ENCODE measurements at places on chromosomes 11 and 22.

DNA sequence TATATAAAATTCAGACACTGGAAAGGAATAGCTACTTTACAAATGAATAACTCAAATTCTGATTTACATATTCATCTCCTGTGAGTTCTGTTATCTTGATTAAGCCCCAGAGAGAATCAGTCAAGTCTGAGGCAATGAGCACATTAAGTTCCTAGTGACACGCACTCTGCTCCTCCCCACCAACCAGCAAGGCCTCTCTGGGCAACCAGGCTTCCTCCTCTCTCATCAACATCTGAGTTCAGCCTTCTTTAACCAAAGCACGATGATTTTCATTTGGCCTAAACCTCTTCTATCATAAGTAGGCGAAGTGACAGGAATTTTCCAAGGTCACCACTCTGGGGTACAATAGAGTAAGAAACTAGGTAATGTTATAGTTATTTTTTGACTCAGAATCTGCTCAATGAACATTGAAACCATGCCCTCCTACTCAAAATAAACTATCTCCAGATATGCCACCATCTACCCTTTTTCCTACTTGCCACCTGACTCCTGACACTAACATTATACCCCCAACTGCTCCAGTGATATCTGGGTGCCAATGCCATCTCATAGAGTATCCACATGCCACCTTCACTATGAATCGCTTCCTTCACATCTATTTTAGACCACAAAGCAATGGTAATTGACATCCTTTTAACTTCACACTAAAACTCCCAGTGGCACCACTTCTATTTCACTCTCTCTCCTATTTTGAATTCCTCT lies 114.8 kb downstream of the FAM76B start:
- no peak for DNase-seq

- no peak for DNase-seq
Observed at GRCh38 chr11:61880031-61880430, 11.3 kb downstream of the FADS3 start.

DNA sequence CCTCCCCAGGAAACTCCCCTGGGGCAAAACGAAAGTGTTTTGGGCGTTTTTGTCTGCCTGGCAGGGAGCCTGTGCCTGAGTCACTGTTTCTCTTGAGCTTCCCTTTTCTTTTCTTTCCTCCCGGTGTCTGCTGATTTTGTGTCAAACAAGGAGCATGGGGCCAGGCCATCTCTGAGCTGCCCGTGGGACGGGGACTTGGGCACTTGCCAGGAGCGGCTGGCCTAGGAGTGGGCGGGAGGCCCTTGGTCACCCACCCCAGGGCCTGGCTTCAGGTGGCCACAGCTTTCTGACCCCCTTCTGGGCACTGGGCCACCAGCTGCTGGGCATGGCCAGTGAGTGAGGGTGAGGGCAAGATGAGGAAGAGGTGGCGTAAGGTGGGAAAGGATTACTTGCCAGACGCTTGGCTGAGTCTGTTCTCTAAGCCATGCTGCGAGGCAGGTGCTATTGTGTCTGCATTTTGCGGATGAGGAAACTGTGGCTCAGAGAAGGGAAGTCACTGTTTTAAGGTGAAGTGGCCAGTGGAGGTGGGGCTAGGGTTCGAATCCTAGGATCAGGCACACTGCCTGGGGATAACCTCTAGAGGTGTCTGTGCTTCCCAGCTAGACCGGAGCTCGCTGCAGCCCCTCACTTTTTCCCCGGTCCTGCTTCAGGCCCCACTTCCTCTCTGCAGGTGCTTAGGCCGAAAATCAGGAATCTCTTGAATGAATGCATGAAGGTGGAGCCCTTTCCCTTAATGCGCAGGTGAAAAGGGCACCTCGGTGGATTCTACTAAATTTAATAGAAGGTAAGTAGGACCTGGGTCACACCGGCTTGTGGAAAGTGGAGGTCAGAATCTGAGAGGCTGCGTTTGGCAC lies 7.8 kb upstream of the NFAM1 start:
- DNase-seq = no peak

DNA sequence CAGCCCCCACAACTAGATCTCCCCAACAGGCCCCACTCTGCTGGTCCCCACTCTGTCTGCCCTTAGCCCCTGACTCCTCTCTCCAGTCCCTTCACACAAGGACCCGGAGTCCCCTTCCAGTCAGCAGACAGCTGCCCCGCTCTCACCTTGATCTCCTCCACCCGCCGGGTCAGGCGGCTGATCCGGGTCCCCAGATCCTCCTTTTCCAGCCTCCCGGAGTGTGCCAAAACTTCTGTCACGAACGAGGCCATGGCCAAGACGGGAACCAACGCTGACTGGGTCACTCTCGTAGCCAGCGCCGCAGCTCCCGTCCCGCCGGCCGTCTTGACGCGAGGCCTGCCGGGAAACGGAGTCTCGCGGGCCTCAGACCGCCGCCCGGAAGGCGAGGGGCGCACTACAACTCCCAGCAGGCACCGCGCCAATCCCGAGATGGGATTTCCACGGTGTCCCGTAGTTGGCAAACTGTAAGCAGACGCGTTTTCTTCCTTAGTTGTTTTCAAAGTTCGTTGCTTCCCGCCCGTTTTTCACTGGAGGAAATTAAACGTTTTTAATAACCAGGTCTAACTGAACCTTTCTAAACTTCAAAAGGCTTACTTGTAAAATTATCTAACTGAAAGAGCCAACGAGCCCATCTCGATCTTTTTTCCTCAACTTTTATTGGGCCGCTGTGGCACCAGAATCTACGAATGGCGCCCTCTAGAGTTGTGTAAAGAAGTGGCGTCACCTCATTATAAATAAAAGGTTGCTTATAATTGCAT lies at the start of gene ZW10:
Gene ZW10, minus strand, starts transcription at position 277 of the 758 bp plus-strand sequence. Its CDS starts 26 bp downstream, at position 251.
- peak; percentile 93 for DNase-seq

- DNase-seq = no peak
Observed at GRCh38 chr11:118364956-118365615, 5.7 kb downstream of the UBE4A start.

- no peak for DNase-seq
Observed at GRCh38 chr11:75592715-75593114, 30.7 kb downstream of the SERPINH1 start.

DNA sequence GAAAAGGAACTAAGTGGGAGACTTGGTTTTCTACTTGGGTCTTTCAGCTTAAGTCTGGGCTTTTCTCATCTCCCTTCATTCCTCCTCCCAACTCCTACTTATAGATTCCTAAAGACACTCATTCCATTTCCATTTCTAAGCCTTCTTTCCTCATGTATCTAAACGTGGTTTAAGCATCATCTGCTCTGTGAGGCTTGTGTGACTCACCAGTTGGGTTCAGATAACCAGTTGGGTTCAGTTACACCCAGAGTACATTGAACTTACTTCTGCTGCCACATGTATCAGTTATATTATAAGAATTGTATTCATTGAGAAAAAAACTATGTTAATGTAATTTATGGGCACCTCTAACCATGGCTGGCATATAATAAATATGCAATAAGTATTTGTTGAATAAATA lies 831.2 kb upstream of the CCDC90B start:
- DNase-seq = no peak

DNA sequence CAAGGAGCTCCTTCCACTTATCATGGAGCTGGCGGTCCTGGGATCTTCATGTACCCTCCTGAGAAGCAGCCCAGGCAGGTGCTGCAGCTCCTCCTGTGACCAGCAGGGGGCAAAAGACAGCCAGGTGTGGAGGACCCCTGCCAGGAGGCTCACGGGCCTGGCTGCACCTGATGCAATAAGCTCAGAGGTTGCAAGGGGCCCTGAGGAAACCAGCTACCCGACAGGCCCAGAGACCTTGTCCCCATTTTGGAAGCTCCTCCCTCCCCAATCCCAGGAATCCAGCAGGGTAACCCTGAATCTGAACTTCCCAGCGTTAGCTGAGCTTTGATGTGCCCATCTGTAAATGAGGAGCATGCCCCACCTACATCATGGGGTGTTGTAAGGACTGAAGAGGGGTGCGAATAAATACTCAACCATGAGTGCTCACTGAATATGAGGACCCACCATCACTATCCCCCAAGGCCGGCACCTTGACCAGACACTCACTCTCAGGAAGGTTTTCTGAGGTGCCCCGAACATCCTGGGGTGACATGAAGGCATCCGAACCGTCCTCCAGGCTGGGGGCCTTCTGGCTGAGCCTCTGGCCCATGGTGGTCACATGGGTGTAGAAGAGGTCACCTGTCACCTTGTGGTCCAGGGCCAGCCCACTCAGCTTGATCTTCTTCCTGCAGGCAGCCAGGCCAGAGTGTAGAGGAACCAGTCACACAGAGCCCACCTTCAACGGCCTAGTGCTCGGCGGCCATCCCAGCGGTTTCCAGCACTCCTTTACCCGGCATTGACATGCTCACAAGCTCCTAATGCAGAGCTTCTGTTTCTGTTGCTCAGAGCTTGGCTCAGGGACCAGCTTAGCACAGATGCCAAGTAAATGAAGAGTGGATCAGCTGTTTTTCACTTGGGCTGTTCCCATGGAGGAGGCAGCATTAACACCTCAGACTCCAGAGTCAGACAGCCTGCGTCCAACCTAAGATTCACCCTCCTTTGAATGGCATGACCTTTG lies 21.7 kb downstream of the SLC43A1 start:
- DNase-seq = no peak

DNA sequence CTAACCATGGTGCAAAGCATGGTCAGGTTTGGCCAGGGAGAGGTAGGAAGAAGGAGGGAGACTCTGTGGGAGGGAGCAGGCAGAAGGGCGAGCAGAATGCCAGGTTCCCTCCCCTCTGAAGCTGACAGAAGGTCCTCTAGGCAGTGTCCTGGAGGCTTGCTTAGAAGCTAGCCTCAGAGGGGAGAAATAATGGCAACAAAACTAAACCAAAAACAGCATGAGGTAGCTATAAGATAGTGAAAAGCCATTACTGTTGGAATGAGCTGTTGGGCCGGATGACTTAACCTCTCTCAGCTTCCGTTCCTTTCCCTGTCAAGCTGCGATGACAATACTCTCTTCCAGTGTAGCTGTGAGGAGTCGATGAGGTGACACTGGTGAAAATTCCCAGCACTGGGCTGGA lies 36.6 kb downstream of the RASSF10 start:
- no peak for DNase-seq

GRCh38 chr11:69186316-69187260 lies 30.9 kb downstream of the SMIM38 start:
- DNase-seq = no peak

- DNase-seq = no peak
Observed at GRCh38 chr22:46674906-46675305, 54.7 kb downstream of the GRAMD4 start.

DNA sequence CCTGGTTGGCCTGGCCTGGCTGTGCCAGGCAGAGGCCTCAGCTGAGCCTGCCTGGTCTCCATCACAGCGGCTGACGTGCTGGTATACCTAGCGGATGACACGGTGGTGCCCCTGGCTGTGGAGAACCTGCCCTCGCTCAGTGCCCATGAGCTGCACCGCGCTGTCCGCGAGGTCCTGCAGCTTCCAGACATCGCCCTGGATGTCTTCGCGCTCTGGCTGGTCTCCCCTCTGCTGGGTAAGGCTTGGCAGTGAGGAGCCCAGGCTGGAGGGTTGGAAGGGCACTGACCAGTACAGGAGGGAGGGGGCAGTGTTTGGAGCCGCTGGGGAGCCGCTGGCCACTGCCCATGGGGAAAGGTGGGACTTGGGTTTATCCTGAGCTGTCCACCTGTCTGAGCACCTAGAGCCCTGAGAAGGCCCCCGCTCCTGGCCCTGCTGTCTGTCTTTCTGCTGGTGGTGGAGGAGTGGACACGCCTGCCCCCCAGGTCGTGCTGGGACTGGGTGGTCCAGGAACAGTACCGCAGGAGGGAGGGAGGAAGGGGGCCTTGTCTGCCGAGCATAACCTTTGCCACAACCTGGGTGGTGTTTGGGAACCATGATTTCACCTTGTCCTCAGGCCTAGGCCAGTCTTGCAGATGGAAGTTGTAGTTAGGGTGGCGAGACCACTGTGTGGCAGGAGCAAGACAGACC lies 3.0 kb downstream of the FRMD8 start:
- no peak for DNase-seq

- no peak for DNase-seq
Observed at GRCh38 chr22:19524170-19525115, at the start of gene CLDN5. TSS of gene CLDN5 (minus strand) at chr22:19524410. CDS start at chr22:19524255, 155 bp downstream.

DNA sequence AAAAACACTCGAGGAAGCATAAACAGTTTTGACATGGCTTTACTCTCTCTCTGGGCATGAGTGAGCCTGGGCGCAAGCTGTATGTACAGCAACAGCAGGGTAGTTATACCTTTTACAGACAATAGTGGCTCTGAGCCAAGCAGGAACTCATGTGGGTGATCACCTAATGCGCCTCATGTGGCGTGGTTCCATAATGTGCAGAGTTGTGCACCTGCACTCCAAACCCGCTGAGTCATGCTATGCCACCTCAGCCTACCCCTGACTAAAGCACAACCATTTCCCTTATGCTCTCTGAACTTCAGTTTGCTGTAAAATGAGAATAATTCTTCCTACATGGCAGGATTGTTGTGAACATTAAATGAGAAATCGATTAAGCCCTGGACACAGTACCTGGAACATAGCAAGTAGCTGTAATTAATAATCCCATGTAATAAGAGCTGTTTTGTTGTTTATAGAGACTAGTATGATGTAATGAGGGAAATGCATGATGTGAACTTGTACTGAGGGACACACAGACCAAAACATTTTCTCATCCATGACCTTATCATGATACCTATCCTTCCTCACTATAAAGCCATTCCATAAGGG lies 71.6 kb downstream of the CCDC34 start:
- no peak for DNase-seq

DNA sequence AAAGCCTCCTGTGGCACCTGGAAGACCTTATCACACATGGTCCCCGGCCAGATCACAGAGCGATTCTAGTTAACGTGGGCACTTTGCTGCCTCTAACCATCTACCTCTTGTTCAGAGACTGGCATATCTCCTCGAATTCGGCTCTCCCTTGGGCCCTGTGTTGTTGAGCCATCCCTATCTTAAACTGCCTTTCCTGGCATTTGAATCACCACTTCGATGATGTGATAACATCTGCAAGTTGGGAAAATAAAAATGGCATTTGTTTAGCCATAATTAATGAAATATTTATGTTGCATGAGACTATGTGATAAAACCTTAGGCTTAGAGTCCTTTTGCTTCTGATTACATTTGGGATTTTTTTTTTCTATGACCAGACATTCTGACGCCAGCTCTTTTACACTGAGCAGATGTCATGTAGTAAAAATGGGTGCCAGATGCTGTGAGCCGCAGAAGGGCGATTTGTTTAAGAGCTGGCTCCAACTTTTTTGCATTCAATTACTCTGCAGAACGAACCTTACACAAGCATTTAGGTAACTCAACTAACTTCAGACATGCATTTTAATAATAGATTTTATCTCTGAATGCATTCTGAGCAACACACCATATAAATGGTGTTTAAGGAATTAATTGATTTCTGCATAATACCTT lies 58.5 kb upstream of the PARVA start:
- peak; percentile 91 for DNase-seq

DNA sequence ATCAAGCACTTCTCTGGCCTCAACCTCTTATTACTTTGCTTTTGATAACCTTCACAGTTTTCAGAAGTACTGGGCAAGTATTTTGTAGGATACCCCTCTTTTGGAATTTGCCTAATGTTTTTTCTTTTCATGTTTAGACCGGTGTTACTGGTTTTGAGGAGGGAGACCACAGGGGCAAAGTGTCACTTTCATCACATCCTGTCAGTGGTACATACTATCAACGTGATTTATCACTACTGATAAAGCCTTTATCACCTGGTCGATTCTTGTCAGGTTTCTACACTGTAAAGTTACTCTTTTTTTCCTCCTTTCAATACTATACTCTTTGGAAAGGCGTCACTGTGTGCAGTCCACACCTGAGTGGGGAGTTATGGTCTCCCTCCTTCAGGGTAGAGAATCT lies 26.7 kb downstream of the QSER1 start:
- no peak for DNase-seq
